T-cell (primary cell): ENCODE measurements at places on chromosomes 7 and 10.

DNA sequence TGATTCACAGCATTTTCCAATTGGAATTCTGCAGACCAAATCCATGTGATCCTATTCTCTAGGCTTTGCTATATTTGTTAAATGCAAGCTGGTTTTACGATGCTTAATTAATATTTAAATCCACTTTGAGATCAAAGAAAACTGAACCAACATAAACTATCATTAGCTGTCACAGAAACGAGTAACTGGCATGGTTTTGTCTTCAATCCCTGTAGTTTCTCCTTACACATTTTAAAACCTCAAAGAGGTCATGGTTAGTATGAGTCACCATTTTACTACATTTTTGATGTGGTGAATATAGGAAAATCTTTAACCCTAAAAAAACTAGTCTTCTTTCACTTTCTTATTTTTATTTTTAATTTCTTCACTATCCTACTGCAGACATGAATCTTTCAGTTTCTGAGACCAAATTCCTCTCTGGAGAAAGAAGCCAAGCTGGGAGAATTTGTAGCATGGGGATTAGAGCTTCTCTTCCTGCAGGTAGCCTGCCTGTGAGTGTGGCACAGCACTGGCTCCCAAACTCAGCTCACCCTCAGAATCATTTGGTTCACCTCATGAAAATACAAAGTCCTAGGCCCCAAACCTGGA lies 8.7 kb upstream of the LIPM start:
- no peak for DNase-seq

DNA sequence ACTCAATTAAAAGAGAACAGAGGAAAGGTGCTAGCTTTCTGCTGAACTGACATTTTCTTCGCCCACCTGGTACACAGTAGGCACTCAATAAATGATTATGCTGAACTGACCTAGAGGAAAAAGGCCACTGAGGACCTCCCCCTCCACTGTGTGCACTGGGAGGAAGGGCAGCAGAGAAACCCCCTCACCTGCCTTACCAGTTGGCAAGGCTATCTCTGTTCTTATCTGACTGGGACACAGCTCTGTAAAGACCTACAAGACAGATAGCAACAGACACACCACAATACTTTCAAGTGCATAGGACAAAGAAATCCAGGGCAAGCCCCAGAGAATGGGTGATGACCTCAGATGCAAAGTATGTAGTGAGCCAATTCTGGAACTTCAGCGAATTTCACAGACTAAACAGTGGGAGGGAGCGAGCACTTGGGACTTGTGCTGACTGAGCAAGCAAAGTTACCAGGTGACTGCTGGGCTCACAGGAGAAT lies 30.4 kb downstream of the PDLIM1 start:
- DNase-seq = no peak

GRCh38 chr7:102424787-102425218 lies 8.6 kb upstream of the ORAI2 start:
- no peak for DNase-seq

DNA sequence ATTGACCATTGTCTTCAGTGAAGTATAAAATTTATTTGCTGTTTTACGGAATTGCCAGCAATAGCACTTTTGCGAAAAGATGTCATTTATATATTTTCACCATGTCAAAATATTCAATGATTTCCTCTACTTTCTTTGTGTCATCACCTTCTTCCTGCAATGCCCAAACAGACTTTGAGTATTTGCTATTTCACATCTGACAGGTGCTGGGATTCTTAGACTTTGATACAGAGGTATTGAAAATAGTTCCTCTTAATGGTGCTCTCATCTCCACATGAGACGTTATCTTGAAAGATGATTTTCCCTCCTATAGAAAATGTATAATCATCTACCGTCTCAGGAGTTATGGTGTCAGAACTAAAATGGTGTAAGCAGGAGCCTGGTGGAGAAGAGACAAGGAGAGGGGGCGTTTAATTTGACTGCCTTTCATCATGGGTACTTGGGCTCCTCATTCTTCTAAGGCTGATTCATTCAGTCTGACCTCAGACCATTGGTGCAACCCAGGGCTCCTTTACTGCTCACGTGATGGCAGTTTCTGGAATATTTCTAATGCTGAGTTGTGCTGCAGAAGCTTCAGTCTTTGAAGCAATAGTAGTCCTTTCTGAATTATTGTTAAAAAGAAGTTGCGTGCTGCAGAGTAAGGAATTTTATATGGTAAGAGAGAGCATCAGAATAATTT lies 404.6 kb downstream of the PHTF2 start:
- DNase-seq = no peak

GRCh38 chr10:91034494-91035159 lies 113.7 kb upstream of the ANKRD1 start:
- DNase-seq = no peak

- DNase-seq = no peak
Measured at GRCh38 chr7:70259502-70259901, 661.2 kb downstream of the AUTS2 start.

DNA sequence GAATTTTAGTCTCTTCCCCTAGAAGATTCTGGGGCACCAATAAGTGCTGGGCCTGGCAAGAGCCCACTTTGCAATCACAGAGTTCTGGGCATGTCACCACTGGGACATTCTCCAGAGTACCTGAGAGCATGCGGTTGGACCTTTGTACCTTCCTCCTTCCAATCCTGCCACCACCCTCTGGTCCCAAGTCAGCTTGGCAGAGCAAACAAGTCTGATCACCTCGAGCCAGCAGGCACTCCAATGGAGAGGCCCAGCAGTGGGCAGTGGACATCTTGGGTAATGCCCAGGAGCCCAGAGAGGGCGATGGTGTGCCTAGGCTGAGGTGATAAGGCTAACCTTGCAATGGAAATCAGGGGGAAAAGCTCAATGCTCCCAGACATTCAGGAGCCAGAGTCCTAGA lies 43.4 kb downstream of the SH3PXD2A start:
- DNase-seq = no peak

GRCh38 chr10:5534880-5535856 lies 10.4 kb downstream of the CALML3 start:
- no peak for DNase-seq

DNA sequence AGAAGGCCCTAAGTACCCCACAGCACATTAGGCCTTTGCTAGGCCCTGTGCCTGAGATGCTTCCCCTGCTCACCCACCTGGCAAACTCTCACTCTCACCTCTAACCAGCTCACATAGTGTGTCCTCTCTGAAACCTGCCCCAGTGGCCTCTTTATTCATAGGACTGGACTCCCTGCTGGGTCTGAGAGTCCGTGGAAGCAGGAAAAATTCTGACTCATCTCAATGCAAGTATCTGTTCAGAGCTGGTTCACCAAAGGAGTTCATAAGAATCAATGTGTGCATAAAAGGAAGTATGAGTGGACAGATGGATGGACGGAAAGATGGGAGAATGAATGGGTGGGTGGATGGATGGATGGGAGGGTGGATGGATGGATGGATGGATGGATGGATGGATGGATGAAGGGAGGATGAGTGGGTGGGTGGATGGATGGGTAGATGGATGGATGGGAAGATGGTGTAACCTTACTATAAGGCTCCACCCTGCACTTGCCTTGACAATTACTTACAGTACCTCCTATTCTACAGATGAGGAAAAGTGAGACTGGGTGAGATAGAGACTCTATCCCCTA lies 111.2 kb upstream of the ZMIZ1 start:
- no peak for DNase-seq

- DNase-seq = peak; percentile 59
Measured at GRCh38 chr7:8190119-8190895, 71.7 kb downstream of the ICA1 start.

- DNase-seq = no peak
Measured at GRCh38 chr7:104789780-104790179, 224.2 kb upstream of the KMT2E start.

DNA sequence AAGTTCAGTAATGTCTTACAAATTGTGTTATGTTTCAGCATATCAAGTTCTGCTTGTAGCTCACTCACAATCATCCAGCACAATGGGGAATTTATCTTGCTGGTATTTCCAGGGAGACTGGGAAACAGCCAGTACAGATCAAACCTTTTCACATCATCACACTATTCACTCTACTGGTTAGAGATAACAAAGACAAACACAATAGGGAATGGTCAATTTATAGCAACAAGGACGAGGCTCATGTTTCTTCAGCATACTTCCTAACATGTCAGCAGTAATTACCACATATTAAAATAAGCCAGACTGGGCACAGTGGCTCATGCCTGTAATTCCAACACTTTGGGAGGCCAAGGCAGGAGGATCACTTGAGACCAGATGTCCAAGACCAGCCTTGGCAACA lies 38.3 kb downstream of the TOMM7 start:
- DNase-seq = no peak

DNA sequence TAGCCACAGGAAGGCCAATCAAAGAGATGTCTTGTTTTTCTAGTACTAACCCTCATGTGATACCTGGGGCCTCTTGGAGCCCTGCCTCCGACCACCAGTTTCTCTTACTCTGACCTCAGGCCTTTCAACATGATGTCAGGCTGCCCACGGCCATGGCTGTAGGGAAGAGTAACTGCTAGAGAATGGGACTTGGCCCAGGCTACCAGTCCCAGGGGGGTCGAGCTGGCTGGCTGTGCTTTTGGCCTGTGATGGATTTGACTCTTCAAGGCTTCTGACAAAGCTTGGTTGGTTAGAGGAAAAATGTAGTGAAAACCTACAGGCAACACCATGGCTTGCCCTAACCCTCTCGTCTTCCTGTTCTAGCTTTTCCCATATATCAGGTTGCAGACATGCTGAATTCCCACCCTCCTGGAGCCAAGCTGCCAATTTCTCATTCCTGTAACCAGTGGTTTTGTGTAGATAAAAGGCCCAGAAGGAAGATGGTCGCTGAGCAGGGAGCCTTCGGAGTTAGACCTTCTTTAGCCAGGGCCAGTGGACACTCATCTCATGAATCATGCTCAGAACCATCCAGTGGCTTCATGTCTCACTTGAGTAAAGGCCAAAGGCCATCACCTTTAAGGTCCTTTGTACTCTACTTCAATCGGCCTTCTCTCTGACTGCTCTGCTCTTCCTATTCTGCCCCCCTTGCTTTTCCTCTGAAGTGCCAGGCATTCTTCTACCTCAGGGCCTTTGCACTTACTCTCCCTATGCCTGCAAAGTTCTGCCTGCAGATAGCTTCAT lies 19.7 kb downstream of the SUFU start:
- no peak for DNase-seq

- no peak for DNase-seq
Measured at GRCh38 chr7:80900583-80901576, 18.0 kb downstream of the SEMA3C start.

GRCh38 chr7:70620333-70621055 lies 511.4 kb upstream of the GALNT17 start:
- DNase-seq = no peak

GRCh38 chr7:128917122-128917521 lies 6.6 kb upstream of the KCP start:
- no peak for DNase-seq

DNA sequence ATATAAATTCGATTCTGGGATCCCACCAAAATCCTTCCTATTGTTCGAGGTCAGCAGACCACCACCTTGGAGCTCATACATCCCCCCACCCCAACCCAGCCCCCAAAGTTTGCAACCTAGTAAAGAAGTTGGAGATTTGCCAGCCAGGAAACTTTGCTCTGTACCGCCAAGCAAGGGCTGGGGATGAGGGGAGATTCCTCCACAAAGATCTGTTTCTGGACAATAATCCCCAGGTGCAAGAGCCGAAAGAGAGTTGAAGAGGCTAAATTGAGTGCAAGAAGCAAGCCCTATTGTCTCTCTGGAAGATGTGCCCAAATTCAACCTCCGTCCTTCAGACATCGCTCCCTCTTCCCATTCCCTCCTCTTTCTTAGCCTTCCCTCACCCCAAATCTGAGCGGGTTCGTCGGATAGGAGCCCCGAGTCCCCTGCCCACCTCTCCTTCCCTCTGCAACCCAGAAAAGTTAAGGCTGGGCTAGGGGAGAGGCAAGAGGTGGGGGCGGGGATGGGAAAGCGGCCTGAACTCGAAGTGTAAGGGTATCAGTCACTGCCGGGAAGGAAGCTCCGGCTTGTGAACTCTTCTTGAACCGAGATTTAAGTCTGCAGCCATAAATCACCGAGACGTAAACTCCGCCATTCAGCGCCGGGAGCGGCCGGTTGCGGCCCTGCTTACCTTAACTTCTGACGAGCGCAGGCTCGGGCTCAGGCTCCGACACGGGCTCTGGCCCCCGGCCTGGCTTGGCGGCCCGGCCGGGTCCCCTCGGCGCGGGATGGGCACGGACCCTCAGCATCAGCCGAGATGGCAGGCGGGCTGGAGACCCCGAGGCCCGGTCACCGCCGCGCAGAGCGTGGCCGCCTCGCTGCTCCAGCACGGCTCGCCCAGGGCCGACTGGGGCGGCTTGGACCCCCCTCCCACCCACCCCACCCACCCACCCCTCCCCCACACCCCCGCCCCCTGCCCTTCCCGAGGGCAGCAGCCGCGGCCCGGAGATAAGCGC lies 10.8 kb upstream of the HOXA2 start:
- no peak for DNase-seq

GRCh38 chr10:133239990-133240389 lies 2.3 kb downstream of the VENTX start:
- no peak for DNase-seq

DNA sequence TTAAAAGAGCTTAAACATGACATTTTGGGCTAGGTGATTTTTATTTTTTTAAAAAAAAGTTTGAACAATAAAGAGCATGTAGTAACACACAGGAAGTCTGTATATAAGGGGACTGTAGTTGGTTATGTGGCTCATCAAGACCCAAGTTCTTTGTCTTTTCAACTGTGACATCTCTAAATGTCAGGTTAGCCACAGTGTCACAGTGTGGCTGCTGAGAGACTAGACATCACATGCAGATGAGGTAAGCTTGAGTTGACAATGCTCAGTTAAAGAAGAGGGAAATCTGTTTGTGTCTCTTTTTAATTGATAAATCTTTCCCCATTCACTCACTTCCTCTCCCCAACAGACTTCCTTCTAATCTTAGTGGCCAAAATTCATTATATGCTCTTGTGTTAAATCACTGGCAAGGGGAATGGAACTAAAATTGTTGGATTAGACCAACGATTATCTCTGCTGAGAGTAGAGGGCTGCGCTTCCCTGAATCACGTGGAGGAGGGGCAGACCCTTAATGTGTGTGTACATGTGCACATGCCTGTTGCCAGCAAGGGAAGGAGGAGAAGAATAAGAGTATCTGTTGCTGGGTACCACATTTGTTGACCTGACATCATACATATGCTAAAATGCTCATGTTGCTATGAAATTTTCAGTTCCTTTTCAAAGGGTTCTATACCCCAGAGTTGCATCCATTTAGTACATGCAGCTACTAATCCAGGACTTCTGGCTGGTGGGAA lies 78.3 kb downstream of the MMRN2 start:
- DNase-seq = no peak

DNA sequence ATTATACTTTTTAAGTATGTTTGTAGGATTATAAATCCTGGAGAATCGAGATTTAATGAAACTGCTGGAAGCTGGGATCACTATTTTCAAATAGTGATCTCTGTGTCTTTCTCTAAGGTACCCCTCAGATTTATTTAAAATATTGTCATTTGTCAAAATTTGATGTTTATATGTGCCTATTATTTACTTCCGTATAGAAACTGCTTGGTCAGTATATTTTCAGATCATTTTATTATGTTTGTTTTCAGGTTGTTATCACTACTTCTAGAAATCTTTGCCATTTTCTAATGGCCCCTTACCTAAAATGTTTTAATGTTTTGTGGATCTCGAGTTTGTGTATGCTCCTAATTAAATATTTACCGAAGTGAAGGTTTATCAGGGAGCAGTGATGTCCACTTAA lies 183.7 kb downstream of the SND1 start:
- DNase-seq = no peak
